Cardiac muscle cell (in vitro differentiated cells and primary cell): ENCODE measurements at places on chromosomes 7 and 10.
A peak's percentile ranks its signal among the peaks of the same experiment; 100 is the strongest.

GRCh38 chr10:26697163-26697921, at the start of gene PDSS1:
Gene PDSS1, plus strand, starts transcription at chr10:26697701. Its CDS starts 11 bp downstream, at chr10:26697712.
- DNase-seq: peak; percentile 74

DNA sequence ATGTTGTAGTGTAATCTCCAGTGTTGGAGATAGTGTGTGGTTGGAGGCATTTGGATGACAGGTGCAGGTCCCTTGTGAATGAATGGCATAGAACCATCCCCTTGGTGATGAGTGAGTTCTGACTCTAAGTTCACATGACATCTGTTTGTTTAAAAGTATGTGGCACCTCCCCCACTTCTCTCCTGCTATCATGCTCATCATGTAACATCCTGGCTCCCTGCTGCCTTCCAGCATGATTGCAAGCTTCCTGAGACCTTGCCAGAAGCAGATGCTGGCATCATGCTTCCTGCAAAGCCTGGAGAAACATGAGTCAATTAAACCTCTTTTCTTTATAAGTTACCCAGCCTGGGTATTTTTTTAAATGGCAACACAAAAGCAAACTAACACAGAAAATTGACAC, 499.0 kb upstream of the SEMA3D start:
- peak; percentile 12 for DNase-seq

DNA sequence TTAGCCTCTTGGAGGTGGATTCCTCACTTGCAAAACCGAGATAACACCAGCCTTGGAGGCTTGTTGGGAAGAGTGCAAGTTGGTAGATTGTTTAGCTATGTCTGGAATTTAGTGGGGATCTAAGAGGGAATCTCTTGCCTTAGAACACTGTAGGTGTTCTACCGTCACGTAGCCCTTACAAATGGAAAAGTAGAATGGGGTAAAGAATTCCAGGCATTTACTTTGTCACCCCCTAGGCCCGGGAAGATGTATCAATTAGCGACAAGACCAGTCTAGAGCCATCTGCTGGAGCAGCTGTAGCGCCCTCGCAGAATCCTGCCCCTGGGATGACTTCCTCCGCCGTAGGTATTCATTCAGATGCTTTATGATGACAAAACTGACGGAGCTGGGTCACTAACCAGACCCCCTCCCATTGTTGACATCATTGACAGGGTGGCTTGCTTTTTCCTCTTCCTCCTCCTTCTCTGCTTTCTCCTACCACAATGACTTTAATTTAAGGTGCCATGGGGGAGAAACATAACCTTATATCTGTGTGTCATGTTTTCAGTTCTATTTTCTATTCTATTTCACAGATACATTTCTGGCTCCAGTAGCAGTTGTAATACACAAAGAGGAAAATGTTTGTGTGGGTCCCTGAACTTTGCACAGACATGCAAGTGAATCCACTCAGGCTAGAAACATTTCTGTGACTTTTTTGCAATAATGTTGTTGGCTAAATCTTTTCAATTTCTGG, 262.6 kb upstream of the LYZL1 start:
- no peak for DNase-seq

- peak; percentile 82 for DNase-seq
These were observed 9.6 kb downstream of the PSD start for GRCh38 chr10:102408728-102409603.

GRCh38 chr7:95011995-95012394, 104.6 kb downstream of the PPP1R9A start:
- DNase-seq: no peak

GRCh38 chr10:15844517-15844916, 15.8 kb downstream of the MINDY3 start:
- no peak for DNase-seq

GRCh38 chr7:69482676-69483075, 115.6 kb upstream of the AUTS2 start:
- no peak for DNase-seq

DNA sequence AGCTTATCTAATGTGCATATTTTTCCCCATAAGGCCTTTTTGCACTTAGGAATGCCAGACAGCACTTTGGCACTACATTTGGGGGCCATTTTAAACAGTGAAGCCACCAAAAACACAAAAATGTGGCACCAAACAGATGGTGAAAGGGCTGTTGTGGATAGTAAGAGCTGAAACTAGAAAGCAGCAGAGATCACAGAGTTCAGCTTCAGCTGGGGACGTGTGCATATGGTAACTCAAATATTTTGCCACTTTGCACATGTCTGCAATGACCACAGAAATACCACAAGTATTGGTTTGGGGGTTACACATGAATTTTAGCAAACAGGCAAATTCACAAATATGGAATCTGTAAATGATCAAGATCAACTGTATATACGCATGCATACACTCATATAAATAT, 72.8 kb downstream of the PODXL start:
- DNase-seq: no peak

DNA sequence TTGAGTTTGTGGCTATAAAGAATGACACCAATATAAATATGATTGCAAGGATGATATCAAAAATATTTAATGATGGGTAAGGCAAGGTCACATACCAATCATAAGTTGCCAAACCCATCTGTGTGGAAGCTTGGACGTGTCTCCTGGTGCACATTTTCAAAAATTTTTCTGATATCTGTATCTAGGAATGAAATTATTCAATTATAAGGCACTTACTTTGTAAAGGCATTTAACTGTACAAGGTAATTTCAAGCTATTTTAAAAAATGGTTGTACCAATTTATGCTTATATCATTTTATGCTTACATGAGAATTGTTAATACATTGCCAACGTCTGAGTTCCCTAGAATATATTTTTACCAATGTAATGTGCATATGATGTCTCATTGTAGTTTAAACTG, 306.4 kb upstream of the CACNA2D1 start:
- no peak for DNase-seq

DNA sequence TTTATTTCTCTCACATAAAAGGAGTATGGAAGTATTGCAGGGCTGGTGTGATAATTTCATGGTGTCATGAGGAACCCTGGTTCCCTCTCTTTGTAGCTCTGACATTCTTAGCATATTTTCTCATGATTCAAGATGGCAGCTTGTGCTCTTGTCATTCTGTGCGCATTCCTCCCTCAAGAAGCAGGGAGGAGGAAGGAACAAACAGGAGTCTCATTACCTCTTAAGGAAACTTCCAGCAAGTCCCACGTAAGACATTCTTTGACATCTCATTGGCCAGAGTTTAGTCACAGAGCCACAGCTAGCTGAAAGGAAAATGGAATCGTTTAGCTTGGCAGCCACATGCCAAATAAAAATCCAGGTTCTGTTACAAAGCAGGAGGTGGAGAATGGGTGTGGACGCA, 546.8 kb downstream of the LRMDA start:
- no peak for DNase-seq

GRCh38 chr7:83681200-83681778, 32.4 kb upstream of the SEMA3E start:
- DNase-seq: no peak

GRCh38 chr7:43625453-43625852, 42.5 kb downstream of the STK17A start:
- no peak for DNase-seq

DNA sequence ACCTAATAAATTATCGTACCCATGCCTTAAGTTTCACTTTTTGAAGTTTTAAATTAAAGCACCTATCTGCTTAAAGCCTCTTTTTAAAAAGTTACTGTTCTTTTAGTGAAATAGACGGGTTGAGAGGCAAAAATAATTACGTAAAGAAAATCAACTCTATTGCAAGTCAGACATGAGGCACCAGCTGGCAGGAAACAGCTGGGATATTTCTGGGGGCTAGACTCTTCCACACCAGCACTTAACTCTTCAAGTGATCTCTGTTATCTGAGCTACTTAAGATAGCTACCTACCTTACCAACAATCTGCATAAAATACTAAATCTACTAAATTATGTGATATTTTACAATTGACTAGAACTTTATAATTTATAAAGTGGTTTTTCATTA, 35.8 kb downstream of the GBF1 start:
- DNase-seq: peak; percentile 38

GRCh38 chr10:86368046-86368445, 1.5 kb upstream of the GRID1 start:
- no peak for DNase-seq

DNA sequence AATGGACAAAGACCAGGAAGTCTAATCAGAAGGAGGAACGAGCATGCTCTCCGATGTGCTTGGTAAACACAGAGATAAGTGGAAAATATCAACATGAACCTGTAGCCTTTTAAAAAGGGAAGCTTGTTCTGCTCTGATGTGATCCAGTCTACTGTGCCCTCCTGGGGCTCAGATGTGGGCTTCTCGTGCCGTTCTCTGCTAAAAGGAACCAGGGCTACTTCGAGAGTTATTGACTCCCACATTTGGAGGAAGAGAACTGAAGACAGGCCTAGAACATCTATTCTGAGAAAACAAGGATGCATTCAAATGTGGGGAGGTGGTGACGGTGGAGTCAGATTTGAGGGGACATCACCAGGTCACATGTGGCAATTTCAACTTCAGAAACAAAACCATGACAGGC, 325.4 kb downstream of the GLRX3 start:
- DNase-seq: no peak

DNA sequence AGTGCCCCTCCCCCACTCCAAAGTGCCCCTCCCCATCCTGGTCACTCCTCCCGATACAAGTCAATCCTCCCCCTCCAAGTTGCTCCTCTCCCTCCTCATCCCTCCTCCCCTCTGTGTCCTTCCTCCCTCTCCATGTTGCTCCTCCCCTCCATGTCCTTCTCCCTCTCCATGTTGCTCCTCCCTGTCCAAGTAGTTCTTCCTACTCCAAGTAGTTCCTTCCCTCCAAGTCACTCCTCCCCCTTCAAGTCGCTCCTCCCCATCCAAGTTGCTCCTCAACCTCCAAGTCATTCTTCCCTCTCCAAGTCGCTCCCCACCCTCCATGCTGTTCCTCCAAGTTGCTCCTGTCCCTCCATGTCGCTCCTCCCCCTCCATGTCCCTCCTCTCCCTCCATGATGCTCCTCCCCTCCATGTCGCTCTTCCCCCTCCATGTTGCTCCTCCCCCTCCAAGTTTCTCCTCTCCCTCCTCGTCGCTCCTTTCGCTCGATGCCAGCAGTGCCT, 8.6 kb upstream of the WBP1L start:
- no peak for DNase-seq

- DNase-seq: no peak
These were observed 108.3 kb downstream of the CPXM2 start for GRCh38 chr10:123783296-123783695.

GRCh38 chr10:130557181-130557845, 421.1 kb downstream of the GLRX3 start:
- DNase-seq: no peak

- DNase-seq: no peak
These were observed 14.1 kb downstream of the NFE2L3 start for GRCh38 chr7:26165950-26166683.

DNA sequence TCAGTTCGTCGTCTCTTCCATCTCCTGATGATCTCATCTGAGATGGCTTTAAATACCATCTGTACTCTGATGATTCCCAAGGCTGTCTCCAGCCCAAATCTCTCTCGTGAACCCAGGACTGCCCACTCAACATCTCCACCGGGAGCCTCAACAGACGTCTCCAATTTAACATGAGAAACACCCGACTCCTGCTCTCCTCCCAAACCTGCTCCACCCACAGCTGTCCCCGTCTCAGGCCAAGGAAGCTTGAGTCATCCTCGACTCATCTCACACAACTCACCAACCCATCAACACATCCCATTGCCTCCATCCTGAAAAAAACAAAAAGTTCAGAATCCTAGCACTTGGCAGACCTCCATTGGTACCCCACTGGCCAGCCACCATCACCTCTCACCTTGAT, 29.7 kb upstream of the CALN1 start:
- DNase-seq: no peak

DNA sequence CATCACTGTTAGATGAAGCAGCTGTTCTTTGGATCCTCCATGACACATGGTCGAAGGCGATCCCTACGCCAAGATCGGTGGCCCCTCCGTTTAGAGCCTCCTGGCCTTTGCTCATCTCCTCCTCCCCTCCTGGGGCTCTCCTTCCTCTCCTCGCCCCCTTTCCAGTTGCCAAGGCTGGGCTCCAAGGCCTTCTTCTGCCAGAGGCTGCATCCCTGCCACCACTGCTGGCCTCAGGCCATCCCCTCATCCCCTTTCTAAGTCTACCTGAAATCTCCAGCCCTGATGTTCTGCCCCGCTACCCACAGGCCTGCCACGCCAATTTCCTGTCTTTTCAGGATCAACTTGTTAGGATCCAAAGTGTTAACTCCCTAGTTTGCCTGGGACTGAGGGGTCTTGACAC, 265.1 kb upstream of the ZMIZ1 start:
- no peak for DNase-seq

- no peak for DNase-seq
These were observed 3.5 kb downstream of the RNF216 start for GRCh38 chr7:5777932-5778331.

DNA sequence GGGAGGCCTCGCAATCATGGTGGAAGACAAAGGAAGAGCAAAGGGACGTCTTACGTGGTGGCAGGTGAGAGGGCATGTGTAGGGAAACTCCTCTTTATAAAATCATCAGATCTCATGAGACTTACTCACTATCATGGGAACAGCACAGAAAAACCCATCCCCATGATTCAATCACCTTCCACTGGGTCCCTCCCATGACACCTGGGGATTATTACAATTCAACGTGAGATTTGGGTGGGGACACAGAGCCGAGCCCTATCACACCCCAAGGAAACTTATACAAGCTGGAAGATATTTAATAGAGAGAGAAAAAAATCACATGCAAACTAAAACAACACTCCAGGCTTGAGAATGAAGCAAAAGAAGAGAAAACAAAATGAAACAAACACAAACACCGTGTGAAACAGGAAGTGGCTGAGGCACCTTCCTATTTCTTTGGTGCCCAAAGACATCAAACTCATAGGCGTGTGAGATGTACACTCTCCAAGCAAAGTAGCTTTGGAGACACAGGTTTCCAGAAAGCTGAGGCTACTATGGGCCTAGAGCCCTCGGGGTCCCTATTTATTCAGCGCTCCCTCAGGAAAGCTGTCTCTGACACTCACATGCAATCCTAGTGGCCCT, 97.2 kb downstream of the PRKCQ start:
- DNase-seq: no peak

- no peak for DNase-seq
These were observed 192.7 kb downstream of the KIF20B start for GRCh38 chr10:89894051-89894450.

DNA sequence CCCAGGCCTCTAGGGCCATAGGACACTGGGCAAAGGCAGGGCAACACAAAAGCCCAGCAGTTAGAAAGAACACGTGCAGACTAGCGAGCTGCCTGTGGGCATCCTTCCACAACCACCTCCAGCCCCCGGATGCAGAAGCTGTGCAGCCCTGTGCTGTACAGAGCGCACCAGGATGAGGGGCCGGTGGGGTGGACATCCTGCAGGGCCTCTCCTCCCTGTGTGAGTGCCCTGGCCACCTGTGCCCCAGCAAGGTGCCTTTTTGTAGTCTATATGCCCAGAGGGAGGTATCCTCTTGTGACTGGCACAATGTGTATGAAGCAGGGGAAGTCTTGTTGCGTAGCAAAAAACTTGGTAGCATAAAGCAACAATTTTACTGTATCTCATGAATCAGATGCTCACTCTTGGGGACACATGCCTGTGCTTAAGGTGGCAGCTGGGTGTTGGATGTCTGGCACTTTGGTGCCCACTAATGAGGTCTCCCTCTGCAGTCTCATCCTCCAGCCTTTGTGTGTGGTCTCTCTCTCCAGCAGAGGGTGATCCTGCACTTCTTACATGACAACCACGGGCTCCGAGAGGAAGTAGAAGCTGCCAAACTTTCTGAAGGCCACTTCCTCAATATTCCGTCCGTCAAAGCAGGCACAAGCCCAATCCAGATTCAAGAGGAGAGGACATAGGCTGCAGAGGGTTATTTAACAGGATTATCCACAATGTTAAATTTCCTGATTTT, 8.7 kb downstream of the NCAPG2 start:
- DNase-seq: peak; percentile 92

- no peak for DNase-seq
These were observed 10.4 kb downstream of the RAB11FIP2 start for GRCh38 chr10:118036281-118036875.
